ENCODE measurements at places on chromosomes 1 and 21.

- no peak for DNase-seq
These were observed 623.9 kb upstream of the NR5A2 start for GRCh38 chr1:199403531-199404116.

- no peak for DNase-seq
These were observed at the start of gene CYP4Z1 for GRCh38 chr1:47067097-47067594. TSS of gene CYP4Z1 (plus strand) at chr1:47067231. CDS start at chr1:47067491, 260 bp downstream.

DNA sequence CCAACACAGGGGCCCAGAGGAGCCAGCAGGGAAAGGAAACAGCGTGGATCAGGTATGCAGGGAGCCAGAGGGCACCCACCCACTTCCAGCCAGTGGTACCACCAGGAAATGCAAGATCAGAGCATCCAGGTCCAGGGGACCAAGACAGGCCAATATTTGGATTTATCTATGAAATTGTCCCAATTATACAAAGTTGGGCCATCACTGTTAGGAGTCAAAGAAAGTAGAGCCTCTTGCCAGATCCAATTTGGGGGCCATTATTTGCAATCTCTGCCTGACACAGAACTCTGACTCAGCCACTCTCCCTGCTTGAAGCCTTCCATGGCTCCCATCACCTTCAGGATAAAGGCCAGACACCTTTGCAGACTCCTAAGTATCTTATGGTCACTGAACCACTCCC is 21.1 kb upstream of the TAS1R2 start:
- no peak for DNase-seq

- DNase-seq, result no peak
These were observed 115.0 kb downstream of the FCRL5 start for GRCh38 chr1:157437296-157437695.

GRCh38 chr1:117037802-117038201 is 22.3 kb upstream of the TTF2 start:
- no peak for DNase-seq

DNA sequence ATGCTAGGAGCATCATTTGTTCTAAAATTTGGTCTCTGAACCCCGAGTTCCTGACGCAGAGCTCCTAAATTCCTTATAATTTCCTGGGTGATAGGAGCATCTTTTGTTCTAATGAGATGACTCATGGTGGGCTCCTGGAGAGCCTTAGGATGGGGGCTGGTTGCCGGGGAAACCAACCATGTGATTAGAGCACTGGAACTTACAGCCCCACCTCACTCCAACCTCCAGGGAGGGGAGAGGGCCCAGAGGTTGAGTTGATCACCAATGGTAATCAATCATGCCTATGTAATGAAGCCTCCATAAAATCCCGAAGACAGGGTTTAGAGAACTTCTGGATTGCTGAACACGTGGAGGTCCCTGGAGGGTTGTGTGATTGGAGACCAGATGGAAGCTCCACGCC is 7.7 kb downstream of the SHISAL2A start:
- no peak for DNase-seq

- no peak for DNase-seq
These were observed 73.5 kb downstream of the VPS26C start for GRCh38 chr21:37193676-37194075.

DNA sequence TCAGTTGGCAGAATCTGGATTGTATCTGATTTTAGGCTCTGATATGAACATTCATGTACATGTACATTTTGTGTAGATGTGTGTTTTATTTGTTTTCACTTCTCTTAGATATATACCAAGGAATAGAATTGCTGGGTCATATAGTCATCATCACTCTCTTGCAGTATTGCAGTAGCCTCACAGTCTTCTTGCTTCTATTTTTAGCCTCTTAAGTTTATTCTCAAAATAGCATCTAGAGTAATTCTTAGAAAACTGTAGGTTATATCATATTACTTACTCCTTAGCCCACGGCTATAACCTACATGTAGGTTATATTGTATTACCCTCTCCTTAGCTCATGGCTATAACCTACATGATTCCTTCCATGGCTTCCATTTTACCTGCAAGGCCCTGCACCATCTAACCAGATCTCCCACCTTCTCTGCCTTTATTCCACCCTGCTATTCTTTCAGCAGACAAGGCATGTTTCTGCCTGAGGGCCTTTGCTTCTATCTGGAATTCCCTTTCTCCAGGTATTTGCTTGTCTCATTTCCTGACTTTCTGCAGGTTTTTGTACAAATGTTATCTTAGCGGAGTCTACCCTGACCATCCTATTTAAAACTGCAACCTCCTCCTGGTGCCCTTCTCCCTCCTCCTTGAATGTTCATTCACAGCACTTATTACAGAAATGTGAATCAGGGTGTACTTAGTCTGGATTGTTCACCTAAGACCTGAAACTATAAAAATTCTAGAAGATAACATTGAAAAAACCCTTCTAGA is 109.0 kb upstream of the ETV3 start:
- DNase-seq, result no peak

GRCh38 chr1:25430967-25431881 is 527 bp downstream of the MACO1 start:
- no peak for DNase-seq

GRCh38 chr1:112637254-112638109 is 17.9 kb downstream of the CAPZA1 start:
- no peak for DNase-seq

- no peak for DNase-seq
These were observed 607.4 kb upstream of the TMPRSS15 start for GRCh38 chr21:19010996-19011395.

DNA sequence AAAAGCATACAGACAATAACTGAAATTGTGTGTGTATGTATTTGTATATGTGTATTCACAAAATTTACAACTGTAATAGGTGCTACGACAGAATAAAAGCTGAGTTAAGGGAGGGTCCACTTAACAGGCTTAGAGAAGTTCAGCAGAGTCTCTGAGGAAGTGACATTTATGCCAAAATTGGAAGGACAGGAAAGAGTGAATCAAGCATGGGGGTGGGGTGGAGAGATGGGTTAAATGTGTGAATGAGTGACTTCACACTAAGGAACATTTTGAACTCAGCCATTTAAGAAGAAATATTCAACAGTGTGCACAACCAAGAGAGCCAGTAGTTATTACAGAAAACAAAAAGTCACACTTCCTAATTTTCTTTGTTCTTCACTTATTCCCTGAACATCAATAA is 53.8 kb upstream of the RGS1 start:
- no peak for DNase-seq
